ENCODE measurements at places on chromosomes 5 and 9. TPM values are rescaled to one million over a fixed set of nuclear protein-coding genes. Genes with fewer than 3 reads are reported as not detected.

The NMRK1 gene
- 29.5 TPM for total RNA-seq

The LTC4S gene
- total RNA-seq: 6.1 TPM

The LIX1 gene
- total RNA-seq: not detected

The CATSPER3 gene
- 0.25 TPM for total RNA-seq
